Fibroblast of skin of scalp (primary cell): ENCODE measurements at places on chromosomes 1 and 21.

DNA sequence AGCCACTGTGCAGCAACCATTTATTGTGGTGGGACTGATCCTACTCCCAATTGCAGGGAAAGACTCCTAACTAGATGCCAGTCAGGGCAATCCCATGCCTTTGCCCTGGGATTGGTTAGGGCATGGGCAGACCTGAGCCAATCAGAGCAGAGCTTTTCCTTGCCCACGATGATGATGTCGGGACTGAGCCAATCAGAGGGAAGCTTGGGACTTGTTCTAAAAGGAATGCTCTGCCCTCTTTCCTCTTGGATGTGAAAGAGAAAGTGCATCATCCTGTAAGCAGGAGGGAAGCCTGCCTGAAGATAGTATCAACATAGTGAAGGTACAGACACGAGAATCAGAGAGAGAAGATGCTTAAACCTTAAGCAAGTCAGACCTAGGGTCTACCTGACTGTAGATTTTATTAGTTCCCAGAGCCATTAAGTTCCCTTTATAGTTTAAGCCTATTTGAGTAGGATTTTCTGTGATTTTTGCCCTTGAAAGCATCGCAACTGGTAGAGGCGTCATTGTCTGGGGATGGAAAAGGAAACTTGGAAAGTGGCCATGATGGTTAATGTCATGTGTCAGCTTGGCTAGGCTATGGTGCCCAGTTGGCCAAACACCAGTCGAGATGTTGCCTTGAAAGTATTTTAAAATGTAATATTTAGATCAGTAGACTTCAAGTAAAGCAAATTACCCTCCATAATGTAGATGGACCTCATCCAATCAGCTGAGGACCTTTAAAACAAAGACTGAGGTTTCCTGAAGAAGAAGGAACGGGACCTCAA is 19.9 kb downstream of the IRF2BP2 start:
- peak; percentile 46 for DNase-seq

GRCh38 chr1:41233708-41234107 is 8.4 kb downstream of the SCMH1 start:
- DNase-seq: no peak

- no peak for DNase-seq
Measured at GRCh38 chr1:20834780-20835179, 47.7 kb upstream of the HP1BP3 start.

DNA sequence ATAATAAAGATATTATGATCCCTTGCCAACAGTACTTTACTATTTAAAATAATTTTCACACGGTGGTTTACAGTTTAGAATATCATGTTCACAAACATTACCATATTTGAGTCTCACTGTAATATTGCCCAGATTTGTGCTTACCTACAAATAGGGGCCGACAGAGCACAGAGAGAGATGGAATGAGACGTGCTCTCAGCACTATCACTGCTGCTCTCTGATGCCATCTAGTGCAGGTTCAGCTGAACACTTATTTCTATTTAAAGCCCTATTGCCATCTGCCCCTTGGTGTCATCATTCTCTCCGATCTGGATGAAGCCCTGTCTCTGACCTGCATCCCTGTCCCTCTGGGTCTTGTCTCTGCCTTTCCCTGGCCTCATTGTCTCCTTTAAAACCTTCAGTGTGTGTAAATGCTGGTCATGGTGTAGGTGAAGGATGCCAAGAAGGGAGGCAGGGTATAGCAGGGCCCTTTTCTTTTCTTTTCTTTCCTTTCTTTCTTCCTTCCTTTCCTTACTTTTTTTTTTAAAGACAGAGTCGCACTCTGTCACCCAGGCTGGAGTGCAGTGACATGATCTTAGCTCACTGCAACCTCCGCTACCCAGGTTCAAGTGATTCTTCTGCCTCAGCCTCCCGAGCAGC is 6.9 kb upstream of the GPATCH4 start:
- DNase-seq: peak; percentile 77

DNA sequence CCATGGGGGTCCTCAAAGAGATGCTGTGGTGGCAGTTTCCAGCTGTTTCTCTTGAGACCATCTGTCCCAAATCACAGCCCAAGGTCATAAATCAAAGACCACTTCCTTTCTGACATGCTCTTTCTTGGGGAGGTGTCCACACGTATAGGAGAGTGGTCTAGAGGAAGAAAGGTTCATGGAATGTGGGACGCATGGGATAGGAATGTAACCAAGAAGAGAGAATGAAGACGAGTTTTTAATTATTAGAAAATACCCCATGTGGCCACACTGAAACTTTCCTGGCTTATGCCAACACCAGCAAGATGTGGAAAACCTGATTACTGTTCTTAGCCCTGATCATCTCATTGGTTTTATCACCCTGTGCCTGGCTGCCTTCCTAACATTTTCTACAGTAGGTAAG is 124.2 kb upstream of the IFFO2 start:
- peak; percentile 60 for DNase-seq

DNA sequence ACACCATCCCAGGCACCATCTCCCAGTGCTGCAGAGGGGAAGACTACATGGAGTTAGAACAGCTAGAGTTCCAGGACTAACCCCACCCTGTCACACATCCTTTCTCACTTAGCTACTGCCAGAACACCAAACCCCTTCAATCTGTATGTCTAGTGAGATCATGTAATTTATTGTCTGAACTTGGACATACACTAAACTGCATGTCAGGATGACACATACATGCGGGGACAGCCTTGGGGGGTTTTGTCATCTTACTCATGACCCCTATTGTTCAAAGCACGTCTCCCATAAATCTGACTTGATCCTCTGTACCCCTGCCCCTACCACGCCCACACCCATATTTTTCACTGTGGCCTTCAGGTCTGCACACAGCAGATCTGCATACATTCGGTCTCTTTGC is 71.3 kb downstream of the GABPA start:
- DNase-seq: no peak

DNA sequence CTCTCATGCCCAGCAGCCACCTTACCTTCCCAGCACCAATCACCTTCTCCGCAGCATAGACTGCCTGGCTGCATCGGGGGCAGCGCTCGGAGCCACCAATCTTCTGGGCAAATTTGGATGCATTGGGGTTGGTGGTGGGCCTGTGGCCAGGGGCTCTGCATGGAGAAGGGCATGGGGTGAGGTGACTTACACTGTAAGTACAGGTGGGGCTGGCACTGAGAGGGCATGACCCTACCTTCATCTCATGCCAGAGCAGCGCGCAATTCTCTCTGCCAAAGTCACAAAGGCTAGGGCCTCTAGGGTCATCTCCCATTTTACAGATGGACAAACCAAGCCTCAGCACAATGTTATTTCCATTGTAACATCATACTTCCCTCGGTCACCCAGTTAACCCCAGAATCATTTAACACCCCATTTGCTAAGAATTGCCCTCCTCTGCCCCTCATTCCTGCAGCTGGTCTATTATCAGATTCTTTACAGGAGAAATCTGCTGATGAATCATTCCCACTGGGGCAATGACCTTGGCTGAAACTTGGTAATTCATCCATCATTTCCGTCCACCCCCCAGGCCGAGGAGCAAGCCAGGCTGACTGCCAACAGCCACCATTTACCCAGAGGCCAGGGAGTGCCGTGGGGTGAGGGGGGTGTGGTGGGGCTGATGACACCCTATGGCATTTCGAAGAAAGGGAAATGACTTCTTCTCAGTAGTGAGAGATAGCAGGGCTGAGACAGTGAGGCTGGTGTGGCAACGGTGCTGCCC is 17.9 kb downstream of the CSRP1 start:
- DNase-seq: peak; percentile 95

GRCh38 chr1:112803906-112804762 is 89.0 kb upstream of the PPM1J start:
- peak; percentile 60 for DNase-seq

DNA sequence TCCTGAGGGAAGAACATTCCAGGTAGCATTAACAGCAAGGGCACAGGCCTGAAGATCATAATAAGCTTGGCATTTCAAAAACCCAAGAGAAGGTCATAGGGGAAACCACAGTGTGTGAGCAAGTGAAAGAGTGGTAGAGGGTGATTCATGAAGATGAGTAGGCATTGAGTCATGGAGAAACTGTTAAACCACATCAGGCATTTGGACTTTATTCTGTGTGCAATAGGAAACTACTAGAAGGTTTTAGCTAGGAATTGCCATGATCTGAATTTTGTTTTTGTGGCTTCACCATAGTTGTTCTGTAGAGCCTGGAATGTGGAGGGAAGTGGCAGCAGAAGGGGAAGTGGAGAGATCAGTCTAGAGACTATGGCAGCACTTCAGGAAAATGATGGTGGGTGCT is 359.0 kb upstream of the PTBP2 start:
- peak; percentile 98 for DNase-seq

DNA sequence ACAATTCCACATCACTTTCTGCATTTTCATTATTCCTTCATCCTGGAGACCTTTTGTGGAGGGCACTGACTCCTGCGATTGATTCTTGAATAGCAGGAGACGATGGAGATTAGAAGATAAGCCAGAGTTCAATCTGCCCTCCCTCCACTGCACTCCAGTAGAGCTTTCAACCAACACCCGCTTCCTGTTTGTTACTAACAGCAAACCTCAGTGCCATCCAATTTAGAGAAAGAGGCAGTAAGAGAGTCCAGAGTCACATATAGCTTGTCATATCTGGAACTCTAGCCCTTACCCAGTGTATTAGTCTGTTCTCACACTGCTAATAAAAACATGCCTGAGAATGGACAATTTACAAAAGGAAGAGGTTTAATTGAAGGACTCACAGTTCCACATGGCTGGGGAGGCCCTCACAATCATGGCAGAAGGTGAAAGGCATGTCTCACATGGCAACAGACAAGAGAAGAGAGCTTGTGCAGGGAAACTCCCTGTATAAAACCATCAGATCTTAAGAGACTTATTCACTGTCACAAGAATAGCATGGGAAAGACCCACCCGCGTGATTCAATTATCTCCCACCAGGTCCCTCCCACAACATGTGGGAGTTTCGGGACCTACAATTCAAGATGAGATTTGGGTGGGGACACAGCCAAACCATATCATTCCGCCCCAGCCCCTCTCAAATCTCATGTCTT is 55.9 kb downstream of the PCBP3 start:
- DNase-seq: no peak

DNA sequence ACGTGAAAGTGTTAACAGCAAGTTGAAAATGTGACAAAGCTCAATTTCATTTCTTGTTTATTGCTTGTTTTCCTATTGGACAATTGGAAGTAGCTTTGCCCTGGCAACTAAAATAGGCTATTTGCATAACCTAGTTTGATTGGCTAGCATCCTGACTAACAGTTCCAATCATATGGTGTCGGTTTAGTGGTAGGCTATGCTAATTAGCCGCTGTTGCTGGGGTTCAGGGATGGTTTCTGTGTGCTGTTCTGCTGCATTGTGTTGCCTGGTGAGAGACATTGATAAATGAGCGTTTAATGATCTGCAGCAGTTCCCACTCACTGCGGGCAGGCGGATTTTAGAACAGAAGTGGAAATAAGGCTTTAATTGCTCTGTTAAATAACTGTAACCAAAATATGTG is 68.5 kb downstream of the DYRK1A start:
- peak; percentile 92 for DNase-seq

DNA sequence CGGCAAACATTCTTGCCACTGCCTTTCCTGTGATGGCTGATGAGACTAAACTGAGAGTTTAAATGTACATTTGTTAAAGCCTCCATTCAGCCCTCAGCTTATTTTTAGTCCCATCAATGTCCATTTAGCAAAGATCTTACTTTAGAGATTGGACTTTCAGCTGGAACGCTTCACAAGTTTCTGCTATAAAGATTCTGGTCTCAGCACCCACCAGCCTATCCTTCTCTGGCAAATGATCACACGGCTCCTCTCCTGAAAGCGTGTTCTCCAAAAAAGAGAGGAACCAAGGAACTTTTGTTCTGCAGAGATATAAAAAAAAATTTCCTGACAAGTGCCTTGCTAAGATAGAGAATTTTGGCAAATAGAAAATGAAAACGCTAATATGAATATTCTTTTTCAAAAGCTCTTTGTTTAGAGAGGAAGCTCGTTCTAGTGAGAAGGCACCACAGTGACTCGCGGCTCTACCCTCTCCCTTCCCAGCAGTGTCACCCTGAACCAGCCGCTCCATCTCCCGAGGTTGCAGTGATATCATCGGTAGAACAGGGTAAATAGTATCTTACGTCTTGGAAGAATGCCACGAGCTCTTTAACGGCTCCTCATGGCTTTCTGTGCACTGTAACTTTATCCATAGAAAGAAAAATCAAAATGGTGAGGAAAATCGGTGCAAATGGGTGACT is 200.2 kb downstream of the APP start:
- no peak for DNase-seq

DNA sequence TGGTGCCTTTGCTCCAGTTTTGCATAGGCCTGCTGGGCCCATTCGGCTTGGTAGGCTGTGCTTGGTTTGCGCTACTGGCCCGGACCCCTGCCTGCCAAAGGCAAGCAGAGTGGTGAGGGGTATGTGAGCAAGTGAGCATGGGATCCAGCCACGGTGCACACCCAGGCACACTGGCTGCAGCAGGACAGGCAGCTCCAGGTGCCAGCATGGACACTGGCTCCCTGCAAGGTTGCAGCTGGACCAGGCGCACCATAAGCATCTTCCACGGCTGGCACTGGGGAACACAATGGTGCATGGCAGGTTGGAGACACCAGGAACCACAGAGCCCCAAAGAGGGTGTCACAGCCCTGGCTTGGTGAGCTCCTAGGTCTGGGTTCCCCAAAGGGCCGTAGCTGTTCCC is 693.5 kb upstream of the PTBP2 start:
- no peak for DNase-seq

GRCh38 chr1:7896994-7897393 is 43.6 kb downstream of the TNFRSF9 start:
- no peak for DNase-seq

DNA sequence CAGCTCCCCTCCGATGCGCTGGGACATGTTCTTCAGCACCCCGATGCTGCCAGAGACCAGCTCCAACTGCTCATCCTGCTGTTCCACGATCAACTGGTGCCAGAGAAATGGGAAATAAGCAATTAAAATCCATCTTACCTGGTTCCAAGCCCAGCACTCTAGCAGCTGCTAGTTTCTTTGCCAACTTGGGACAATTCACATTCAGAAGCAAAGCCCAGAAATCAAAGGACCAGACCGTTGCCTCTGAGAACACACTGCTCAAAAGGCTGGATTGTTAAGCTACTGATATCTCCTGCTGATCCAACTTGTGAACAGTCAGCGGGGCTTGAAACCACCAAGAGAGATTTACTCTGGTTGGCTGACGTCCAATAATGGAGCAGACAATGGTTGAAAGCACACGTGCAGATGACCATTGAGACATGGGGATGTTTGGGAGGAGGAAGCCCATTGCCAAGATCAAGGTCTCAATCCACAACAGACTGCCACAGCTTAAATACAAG is 34.4 kb downstream of the STX6 start:
- no peak for DNase-seq
